ENCODE measurements at places on chromosomes 11 and 22.

DNA sequence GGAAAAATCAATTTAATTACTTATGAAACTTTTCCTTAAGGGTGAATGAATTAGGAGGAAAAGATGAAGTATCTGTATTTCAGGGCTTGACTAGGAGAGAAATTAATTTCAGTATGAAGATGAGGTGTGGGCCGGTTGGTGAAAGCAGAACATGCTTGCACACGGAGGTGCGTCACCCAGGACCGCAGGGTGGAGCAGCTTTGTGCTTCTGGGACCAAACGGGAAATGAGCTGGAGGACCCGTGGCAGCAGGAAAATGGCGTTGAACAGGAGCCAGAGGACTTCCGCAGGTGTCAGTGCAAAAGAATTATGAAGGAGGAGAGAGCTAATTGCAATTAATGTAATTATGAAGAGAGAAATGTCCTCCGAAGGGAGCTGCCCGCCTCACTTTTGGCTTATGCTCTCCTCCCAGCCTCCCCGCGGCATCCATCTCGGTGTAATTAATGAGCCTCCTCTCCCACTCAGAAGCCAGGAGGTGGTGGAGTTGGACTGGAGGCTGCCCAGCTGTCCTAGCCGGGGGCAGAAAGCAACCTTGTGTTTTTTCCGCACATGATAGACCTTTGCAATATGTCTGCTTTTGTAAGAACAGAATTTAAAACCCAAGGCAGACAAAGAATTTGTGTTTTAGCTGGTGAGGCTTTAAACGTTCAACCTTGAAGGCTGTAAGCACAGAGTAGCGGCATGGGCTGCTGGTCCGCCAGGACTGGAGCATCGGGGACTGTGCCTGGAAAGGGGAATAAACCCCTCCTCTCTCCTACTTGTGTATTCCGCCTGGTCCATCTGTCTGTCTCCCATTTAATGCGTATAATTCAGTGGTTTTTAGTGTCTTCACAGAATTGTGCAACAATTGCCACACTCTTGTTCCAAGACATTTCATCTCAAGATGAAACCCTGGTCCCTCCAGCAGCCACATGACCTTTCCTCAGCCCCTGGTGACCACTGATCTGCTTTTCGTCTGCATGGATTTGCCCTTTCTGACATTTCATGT lies 180.6 kb downstream of the TBC1D22A start:
- no peak for DNase-seq

DNA sequence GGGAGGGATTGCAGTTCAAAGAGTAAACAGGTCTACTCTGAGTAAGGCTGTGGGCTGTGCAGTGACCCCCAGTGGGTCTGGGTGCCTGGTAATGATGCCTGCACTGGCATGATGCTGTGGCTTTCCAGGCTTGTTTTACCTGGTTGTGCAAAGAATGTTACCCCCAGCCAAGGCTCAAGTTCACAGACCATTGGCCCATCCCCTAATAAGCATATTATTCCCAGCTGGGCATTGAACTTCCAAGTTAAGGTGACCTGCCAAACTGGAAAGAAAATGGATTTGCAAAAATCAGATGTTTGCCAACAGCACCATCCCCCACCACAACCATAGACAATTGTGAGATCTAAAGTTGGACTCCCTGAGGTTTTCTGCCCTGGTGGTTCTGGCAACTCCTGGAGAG lies 7.9 kb upstream of the EHF start:
- DNase-seq = no peak

DNA sequence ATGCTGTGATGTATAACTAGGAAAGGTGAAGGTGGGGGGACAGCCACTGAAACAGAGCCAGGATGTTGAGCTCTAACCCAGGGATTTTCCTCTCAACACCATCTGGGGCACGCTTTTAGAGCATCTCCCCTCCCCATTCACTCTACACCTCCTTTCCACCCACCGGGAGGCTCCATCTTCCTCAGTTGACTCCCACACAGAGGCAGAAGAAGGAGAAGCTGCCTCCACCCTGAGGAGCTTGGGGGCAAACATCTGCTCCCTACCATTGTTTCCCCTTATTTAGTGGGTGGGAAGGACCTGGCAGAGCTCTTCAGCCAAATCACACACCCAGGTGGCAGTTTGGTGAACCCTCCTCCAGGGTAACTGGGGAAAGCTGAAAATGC lies 50.0 kb upstream of the ADA2 start:
- DNase-seq = no peak

DNA sequence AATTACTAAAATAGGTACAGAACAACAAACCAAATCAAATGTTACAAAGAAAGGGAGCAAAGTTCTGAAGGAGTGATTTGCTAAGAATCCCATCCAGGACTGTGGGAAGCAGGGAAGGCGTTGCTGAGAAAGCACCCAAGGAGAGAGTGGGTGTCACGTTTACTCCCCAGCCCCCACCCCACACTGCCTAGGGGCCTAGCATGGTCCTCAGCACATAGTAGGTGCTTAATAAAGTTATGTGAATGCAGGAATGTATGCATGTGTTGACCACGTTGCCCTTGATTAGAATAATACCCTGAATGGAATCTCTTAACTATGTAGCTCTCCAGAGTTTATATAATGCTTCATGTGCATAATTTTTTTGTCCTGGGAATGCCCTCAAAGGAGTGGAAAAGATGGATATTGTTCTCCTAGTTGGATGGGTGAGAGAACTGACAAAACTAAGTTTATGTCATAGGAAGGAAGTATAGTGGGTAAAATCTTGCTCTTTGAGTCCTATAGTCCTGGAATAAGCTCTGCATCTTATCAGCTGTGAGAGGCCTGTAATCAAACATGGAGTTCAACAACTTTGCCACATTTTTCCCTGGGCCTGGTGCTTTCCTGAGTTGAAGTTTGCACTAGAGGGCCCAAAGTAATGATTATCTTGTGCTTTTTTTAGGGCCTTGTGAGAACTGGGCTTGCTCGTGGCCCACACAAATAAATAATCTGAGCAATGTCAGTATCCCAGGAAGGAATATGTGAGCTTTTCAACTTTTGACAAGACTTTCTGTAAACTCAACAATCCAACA lies 53.8 kb upstream of the LMO2 start:
- no peak for DNase-seq

- peak; percentile 98 for DNase-seq
Observed at GRCh38 chr11:89381094-89381493, 110.1 kb downstream of the NOX4 start.

GRCh38 chr11:112269139-112269538 lies 8.5 kb upstream of the PLET1 start:
- DNase-seq = no peak

DNA sequence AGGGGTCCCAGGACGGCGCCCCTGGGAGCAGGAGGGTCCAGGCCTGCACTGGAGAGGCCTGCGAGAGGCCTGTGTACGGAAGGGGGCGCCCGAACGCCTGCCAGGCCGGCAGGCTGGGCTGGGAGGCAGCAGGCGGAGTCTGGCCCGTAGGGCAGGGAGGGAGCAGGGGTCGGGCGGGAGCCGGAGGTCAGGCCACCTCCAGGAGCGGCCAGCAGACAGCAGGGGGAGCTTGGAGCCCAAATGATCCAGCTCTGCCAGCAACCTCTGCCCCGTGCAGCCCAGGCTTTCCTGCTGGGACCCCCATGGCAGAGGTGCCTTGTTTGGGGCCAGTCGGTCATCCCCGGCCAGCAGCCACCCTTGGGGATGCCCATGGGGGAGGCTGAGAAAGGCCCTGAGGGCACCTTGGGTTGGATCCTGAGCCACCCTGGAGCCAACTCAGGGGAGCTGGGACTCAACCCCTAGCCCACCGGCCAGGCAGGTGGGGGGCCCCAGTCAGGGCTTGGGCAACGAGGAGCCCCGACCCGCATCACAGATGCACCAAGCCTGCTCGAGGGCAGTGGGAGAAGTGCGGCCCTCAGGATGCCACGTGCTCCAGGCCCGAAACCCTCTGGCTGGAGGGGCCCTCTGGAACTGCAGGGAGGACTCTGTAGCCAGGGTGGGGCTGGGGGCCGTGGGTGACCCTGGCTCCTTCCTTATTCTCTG lies 9.6 kb upstream of the SYT8 start:
- peak; percentile 21 for DNase-seq

- no peak for DNase-seq
Observed at GRCh38 chr22:38450234-38450797, 4.7 kb downstream of the KCNJ4 start.

DNA sequence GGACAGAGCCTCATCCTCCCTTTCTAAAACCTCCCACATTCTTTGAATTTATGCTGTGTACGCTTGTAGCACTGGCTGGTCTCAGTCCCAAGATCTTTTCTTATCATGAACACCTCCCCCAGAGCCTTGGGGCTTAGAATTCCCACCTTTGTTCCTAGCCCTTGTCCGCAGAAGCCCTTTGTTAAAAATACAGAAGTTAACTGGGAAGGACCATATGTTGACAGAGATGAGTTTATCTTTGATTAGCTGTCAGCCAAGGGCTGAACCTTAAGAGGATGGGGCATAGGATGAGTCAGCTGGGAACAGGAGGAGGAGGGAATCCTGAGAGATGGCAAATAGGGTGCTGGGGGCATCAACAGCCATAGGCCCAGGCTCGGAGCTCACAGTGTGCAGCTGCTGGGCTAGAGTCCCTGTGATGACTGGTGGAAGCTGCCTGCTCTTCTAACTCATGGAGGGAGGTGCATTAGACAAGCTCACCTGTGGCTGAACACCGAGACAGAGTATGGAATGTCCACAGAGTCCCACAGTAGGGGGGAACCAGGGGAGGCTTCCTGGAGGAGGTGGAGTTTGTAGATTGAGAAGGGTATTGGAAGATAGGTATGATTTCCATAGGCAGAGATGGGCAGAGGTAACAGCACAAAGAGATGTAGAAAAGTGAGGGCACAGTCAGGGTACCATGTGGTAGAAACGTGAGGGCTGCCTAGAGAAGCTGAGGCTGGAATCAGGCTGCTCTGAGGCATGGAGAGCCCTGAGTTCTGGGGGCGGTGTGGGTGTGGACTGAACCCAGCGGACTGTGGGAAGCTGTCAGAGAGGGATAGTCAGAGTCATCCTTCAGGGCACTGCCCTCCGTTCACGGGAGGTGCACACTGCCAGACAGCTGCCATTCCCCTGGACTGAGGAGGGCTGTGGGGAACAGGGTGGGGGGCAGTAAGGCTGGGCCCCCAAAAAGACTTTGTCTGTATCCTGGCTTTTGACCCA lies 9.9 kb downstream of the MICAL2 start:
- no peak for DNase-seq

GRCh38 chr11:108093128-108093904 lies 28.1 kb upstream of the ACAT1 start:
- DNase-seq = peak; percentile 72

DNA sequence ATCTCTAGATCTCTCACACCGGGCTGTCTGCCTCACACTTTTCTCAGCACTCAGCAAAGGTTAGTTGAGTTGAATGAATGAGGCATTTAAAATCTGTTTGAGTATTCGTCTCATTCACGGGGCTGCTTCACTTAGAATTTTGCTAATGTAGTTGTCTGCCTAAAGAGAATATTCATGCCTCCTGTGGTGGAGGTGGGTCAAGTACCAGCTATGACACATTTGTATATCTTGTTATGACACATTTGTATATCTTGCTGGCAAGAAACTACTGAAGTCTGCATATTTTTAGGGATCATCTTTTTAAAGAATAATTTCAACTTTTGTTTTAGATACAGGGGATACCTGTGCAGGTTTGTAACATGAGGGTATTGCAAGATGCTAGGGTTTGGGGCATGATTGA lies 43.1 kb downstream of the LDLRAD3 start:
- DNase-seq = no peak

GRCh38 chr11:86062719-86063118 lies 6.2 kb downstream of the PICALM start:
- peak; percentile 65 for DNase-seq

- no peak for DNase-seq
Observed at GRCh38 chr22:47757741-47758140, 995.3 kb downstream of the TBC1D22A start.

DNA sequence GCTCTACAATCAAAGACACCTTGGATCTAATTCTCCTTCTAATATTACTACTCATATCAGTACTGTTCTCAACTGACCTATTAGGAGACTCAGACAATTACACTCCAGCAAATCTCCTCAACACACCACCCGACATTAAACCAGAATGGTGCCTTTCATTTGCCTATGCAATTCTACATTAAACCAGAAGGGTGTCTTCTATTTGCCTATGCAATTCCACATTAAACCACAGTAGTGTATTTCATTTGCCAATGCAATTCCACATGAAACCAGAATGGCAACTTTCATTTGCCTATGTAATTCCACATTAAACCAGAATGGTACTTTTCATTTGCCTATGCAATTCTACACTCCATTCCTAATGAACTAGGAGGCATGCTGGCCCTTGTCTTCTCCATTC lies 15.3 kb upstream of the APOL3 start:
- DNase-seq = no peak

DNA sequence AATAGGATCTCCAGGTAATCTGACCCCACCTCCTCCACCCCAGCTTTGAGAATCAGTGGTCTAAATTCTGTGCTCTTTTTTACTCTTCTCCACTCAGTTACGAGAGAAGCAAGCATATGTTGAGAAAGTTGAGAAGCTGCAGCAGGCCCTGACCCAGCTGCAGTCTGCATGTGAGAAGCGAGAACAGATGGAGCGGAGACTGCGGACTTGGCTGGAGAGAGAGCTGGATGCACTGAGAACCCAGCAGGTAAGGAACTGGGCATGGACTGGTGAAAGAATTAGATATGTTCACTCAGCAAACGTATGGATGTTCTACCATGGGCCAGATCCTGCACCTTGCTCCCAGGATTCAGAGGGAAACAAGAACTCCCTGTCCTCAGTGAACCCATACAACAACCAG lies 85.7 kb downstream of the AMOTL1 start:
- no peak for DNase-seq

GRCh38 chr11:29368126-29368525 lies 648.7 kb downstream of the KCNA4 start:
- DNase-seq = no peak

DNA sequence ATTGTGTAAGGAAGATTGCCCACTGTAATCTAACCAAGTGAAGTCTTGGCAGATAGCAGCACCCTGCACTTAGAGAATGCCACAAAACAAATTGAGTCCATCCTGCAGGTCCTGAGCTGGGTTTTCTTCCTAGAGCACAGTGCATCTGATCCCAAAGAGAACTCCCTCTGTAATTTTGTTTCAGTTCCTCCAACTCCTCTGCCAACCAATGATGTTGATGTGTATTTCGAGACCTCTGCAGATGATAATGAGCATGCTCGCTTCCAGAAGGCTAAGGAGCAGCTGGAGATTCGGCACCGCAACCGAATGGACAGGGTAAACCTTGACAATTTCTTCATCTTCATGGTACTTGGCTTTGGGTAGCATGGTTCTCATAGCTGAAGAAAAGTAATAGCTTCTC lies 33.1 kb upstream of the ST14 start:
- DNase-seq = no peak

- DNase-seq = no peak
Observed at GRCh38 chr11:13047884-13048283, 38.8 kb downstream of the RASSF10 start.
